ENCODE measurements at places on chromosomes 2 and 18.
A peak's percentile ranks its signal among the peaks of the same experiment; 100 is the strongest.

GRCh38 chr2:237324837-237325236 is 89.1 kb downstream of the COL6A3 start:
- no peak for DNase-seq

DNA sequence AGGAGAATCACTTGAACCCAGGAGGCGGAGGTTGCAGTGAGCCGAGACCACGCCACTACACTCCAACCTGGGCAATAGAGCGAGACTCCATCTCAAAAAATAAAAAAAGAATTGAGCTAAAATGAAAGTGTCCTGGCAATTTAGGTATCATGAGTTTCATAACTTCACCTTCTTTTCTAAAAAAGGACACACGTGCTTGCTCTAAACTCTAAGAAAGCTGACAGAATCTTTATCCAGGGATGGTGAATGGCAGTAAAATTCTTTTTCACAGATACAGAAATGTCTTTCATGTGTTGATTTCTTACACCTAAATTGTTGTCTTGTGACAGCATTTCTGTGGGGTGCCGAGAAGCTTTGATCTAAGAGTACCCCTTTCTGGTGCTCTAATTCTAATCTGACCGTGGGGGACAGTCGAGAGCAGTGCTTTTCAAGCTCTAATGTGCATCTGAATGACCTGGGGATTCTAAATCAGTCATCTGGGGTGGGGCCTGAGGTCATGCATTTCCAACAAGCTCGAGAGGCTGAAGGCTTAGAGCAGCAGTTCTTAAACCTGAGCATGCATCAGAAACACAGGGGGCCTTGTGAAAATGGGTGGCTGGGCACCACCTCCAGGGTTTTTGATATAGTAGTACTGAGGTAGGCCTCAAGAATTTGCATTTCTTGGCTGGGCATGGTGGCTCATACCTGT is 42.1 kb upstream of the REL start:
- no peak for DNase-seq

DNA sequence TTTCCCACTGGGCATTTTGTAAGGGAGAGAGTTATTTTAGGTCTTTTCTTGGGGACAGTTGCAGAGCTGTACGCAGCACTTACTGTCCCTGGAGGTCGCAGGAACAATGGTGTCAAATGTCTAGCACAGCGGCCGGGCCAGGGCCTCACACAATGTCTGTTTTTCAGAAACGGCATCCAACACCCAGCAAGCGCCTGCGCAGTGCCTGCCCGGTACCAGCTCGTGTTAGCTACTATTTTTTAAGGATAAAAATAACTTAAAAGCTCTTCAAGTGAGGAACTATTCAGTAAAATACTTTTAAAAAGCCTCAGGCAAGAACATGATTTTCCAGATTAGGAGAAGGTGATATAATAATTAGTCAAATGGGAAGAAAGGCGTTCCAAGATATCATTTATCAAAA is 90.0 kb downstream of the MBP start:
- DNase-seq: no peak

- no peak for DNase-seq
These were observed 63.9 kb downstream of the ARHGAP15 start for GRCh38 chr2:143193121-143193520.

DNA sequence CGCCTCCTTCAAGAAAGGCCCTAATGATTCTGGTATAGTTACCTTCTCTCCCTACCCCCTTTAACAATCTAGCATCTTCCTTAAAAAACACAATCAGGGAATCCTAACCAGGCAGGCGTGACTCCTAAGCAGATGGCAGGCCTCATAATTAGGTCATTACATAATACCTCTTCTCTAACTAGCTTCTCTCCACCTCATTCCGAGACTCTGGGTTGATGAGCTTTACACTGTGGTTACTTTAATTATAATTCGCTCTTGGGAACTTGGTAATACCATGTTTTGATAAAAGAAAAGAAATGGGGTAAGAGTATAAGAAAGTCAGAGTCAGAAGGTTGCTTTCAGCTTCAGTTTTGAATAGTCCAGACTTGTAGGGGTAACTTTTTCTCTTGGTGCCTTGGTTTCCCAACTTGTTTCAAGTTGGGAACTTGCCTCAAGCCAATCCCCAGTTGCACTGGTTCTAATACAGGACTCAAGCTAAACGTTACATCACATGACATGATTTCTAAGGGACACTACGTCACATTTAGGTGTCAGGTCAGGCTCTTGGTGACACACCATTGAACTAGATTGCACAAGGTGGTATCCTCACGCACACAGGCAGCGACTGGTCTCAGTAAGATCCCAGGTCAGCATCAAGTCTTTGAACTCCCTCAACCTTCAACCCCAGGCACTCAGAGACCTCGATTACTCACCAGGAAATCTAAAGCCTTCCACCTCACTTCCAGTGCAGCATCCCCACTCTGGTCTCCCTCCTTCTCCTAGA is 59.2 kb downstream of the AAK1 start:
- no peak for DNase-seq

- DNase-seq: no peak
These were observed 85.9 kb downstream of the SMAD7 start for GRCh38 chr18:48864876-48865275.

- DNase-seq: no peak
These were observed 609.0 kb upstream of the CELF4 start for GRCh38 chr18:38174594-38174993.

- DNase-seq: peak; percentile 55
These were observed 743.6 kb upstream of the FANCL start for GRCh38 chr2:58984731-58985130.

DNA sequence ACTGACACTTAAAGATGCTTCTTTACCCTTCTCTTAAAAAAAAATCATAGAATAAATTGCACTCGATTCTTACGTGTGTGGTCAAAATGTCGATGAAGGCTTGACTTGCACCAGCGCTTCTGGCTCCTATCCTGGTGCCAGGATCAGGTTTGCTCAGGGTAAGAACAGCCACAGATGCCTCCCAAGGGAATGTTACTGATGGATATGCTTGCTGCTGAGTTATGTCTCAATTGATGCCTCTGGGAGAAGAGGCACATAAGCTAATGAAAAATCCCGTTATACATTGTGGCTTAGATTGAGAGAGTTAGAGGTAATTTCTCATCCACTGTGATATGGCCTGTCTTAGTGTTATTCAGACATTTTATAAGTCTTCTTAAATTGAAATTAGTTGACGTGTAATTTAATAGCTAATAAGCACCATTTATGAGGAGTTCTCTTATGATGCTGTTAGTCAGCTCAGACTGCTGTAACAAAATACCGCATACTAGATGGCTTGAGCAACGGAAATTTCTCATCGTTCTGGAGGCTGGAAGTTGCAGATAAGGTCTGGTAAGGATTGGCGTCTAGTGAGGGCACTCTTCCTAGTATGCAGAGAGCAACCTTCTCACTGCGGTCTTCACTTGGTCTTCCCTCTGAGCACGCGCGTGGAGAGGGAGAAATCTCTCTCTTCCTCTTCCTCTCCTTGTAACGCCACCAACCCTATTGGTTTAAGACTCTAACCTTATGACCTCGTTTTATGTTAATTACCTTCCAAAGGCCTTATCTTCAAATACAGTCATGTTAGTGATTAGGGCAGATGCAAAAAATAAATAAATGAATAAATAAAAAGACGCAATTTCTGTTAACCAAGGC is 116.6 kb upstream of the NOSTRIN start:
- no peak for DNase-seq

- no peak for DNase-seq
These were observed 55.4 kb upstream of the CDH20 start for GRCh38 chr18:61277808-61278207.

DNA sequence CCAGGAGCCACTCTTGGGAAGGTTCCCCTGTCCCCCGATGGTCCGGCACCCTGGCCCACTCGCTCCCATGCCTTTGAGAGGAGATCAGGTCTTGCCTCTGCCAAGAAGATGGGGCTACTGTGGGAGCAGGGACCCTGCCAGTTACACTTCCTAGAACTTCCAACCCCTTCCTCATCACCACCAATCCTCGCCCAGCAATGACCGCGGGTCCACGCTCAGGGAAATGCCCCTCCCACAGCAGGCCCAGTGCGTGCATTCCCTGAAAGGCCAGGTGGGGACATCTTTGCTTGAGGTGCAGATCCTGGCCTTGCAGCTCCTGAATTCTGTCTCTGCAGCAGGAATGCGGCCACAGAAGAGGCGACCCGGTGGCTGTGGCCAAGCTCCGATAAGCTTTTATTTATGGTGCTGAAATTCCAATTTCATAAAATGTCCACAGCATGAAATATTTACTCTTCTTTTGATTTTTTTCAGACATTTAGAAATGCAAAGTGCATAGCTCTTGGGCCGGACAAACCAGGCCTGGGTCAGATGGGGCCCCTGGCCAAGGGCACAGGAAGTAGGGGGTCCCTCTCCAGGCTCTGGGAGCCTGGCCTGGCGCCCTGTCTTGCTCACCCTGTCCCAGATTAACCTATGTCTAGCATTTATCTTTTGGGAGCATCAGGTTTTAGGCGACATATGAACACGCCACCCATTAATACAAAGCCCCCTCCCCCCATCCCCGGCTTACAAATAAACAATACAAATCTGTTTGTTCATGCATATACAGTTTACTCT is 29.8 kb downstream of the PXDN start:
- DNase-seq: no peak

DNA sequence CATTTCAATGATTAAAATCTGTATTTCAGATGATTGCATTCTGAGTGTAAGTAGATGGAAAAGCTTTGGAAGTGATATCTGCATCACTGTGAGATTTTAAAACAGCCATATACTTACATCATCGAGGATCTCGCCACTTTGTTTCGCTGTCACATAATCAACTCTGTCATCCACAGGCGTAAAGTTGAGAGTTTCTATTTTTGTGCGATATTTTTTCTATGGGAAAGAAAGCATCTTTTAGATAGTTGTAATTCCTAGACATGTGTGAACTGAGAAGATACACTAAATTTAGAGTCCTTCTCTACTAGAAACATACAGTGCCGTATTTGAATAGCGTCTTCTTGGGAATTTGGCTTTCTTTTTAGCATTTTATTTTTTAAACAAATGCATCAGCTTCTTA is 158.8 kb downstream of the RIF1 start:
- DNase-seq: no peak

DNA sequence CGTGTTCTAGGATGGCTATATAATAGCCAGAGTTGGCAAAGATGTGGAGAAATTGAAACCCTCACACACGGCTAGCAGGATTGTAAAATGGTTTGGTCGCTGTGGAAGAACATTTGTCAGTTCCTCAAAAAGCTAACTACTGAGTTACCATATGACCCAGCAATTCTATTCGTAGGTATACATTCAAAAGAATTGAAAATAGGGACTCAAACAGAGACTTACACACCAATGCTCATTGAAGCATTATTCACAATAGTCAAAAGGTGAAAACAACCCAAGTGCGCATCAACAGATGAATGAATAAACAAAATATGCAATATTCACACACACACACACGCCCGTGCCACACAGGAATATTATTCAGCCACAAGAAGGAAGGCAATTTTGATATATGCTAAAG is 98.7 kb downstream of the PLA2R1 start:
- DNase-seq: no peak

DNA sequence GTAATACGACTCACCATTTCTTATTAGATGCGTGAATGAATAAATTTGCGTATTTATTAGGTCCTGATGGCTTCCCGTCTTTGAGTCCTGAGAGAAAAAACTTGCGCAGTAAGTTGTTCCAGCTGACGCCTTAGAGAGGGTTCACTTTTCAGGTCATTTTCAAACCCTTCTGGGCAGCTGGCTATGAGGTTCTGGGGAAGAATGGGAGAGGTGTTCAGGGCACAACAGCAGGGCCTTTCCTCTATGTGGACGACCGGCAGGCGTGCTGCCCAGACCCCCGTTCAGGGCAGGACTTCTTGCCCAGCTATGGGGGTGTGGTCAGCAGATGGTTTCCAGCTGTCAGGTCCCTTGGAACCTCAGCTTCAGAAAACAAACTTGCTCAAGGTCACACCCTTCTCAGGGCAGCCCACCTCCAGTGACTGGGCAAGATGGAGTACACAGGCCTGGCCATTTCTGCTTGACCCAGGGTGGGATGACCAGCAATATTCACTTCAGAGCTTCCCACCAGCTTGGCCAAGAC is 61.1 kb upstream of the TNP1 start:
- no peak for DNase-seq

- no peak for DNase-seq
These were observed 11.5 kb upstream of the ALPP start for GRCh38 chr2:232367016-232367415.

DNA sequence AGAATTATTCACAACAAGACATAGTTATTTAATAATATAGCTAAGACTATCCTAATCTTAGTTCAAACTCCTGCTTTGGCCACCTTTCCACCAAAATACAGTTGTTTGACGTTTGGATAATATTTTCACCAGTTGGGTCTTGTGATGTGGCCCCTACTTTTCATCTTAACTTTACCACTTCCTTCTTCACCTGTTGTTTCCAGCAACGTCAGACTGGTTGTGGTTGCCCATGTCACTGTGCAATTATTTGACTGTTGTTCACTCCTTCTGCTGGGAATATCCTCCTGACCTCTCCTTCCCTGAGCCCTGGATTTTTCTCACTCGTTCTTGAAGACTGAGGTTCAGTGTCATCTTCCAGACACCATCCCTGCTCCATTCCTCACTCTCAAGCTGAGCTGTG is 132.2 kb upstream of the RASGRP3 start:
- no peak for DNase-seq

DNA sequence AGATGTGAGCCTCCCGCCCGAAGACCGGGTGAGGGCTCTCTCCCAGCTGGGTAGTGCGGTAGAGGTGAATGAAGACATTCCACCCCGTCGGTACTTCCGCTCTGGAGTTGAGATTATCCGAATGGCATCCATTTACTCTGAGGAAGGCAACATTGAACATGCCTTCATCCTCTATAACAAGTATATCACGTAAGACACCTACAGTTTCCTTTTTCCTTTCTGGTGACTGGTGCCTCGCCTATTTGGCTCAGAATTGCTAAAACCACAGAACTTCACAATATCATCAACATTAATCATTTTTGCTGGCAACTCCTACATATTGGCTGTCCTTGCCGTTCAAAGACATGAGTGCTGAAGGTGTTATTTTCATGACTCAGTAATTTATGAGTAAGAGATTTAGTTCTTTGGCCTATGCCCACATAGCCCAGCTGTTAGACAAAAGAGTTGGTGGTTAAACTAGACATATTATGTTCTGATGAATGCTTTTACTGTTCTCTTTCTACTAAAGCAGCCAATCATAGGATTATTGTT is 2.2 kb downstream of the STAMBP start:
- DNase-seq: no peak

GRCh38 chr18:50720325-50720674 is 99.5 kb downstream of the MRO start:
- DNase-seq: no peak

- no peak for DNase-seq
These were observed 10.5 kb upstream of the MTERF4 start for GRCh38 chr2:241112592-241112991.
